ENCODE measurements at places on chromosomes 5 and 9.

DNA sequence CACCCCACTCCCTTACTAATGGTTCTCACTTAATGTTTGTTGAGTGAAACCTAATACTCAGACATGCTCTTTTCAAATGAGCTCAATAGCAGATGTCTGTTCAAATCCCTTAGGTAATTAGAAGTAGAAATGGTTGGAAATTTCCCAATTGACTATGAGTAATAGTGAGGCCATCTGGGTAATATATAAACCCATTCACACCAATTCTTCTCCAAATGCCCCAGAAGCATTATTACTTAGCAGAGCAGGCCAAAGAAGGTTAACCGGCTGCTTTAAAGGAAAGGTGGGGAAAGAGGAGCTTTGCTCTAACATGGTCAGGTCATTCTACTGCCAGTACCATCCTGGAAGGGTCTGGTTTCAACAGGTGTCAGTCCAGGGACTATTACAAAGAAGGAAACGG lies 119.5 kb upstream of the MTAP start:
- DNase-seq, result no peak

DNA sequence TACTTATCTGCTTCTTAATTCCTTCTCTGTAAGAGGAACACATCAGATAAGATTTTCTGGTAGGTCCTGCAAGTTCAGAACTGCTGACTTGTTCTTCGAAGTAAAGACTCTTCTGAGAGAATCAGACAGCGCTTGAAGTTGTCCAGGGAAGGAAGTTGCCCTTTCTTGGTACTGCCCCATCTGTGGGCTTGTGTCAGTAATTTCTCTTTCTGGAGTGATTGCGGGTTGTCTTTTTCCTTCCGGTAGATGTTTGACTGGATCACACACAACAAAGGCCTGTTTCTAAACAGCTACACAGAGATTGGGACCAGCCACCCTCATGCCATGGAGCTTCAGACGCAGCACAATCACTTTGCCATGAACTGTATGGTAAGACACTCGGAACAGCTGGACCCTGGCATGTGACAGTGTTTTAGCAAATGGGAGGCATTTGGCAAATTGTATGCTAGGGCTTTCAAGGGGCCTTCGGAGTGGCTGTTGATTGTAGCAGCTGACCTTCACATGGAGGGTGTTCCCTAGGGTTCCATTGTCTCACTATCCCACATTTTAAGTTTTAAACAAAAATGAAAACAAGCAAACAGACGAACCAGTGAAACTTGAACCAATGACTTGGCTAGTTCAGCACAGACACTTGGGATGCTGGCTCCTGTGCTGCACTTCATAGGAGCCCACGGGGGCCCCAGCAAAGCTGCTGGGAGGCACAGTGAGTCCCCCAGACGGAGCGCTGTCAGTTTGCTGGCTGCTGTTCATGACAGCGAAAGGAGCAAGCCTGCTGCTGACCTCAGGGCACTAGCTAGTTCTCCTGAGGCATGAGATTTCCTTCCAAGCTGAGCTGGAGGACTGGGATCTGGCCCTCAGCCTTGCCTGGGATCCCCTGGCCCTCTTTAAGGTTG lies 149.9 kb downstream of the TRIO start:
- DNase-seq, result no peak

GRCh38 chr5:168683247-168683926 lies 104.2 kb upstream of the PANK3 start:
- peak; percentile 70 for DNase-seq

GRCh38 chr9:130933114-130934046 lies 5.7 kb downstream of the FIBCD1 start:
- no peak for DNase-seq

- DNase-seq, result peak; percentile 84
Observed at GRCh38 chr9:91424403-91425176, 958 bp upstream of the NFIL3 start.

DNA sequence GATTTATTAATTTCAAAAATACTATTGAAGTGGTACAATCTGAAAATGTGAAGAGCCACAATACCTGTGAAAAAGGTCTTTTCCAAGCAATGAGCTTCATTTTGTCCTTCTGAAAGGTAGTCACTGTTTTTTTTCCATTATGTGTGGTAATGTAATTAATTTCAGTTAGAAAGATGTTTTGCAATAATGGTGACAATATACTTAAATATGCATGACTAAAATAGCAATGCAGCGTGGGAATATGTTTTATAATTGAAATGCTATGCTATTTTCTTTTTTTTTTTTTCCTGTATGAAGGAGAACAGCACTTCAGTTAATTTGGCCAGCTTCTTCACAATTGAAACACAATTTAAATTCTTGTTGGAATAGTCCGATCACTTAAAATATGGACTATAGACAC lies 41.9 kb downstream of the NPR3 start:
- DNase-seq, result no peak

GRCh38 chr9:95099321-95100070 lies 218.0 kb downstream of the FANCC start:
- no peak for DNase-seq

DNA sequence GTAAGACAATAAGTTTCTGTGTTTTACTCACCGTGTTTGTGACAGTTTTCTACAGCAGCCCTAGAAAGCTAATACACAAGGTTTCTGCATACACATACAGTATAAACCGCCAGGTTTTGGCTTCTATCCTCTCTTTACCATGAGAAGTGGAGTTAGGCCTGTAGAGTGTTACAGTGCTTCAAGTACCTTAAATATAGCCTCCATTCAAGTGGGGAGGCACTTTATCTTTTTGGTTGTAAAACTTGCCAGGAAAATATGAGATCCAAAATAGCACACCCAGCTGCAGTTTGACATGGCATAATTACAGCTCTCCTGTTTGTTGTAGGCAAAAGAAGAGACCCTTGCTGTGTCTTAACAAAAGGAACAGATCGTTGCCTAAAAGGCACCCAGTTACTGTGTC lies 90.3 kb upstream of the PTPN3 start:
- no peak for DNase-seq

DNA sequence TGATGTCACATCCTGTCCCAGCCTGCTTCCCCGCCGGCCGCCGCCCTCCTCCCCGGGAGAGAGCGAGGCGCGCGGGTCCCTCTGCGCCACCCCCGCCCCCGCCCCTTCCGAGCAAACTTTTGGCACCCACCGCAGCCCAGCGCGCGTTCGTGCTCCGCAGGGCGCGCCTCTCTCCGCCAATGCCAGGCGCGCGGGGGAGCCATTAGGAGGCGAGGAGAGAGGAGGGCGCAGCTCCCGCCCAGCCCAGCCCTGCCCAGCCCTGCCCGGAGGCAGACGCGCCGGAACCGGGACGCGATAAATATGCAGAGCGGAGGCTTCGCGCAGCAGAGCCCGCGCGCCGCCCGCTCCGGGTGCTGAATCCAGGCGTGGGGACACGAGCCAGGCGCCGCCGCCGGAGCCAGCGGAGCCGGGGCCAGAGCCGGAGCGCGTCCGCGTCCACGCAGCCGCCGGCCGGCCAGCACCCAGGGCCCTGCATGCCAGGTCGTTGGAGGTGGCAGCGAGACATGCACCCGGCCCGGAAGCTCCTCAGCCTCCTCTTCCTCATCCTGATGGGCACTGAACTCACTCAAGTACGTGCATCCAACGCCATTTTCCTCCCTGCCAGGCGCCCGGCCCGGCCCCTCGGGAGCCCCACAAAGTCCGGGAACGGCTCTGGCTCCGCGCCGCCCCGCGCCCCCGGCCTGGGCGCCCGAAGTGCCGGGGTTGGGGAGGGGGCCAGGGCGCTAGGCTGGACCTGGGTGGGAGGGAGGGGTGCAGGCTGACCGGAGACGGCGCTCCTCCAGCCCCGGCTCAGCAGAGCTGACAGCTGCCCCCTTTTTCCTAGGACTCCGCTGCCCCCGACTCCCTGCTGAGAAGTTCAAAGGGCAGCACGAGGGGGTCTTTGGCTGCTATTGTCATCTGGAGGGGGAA lies 12.0 kb upstream of the OLFM1 start:
- no peak for DNase-seq

DNA sequence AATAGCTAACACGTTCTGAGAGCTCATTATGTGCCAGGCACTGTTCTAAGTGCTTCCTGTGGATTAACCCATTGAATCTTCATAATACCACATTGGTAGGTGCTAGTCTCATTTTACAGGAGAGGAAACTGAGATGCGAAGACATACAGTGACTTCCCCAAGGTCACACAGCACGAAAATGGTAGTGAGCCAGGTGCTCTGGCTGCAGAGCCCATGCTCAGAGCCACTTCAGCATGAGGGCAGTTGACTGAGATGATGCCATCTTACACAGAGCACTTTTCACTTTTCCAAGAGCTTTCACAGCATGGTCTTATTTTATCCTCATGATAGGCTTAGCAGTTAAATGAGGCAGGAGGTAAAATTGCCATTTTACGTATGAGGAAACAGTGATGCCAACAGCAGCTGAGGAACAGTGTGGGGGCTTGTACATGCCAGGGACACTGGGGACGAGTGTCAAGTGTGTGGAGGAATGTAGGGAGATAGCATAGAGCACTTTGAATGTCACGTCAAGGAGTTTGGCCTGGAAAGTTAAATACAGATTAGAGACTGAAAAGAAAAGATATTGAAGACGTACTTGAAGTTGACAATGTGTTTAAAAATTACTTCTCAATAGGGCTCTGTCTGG lies 180.0 kb downstream of the KIF4B start:
- DNase-seq, result no peak

GRCh38 chr9:134297576-134297975 lies 28.7 kb upstream of the RXRA start:
- DNase-seq, result no peak

GRCh38 chr5:135018457-135018856 lies 15.6 kb downstream of the PITX1 start:
- DNase-seq, result no peak

DNA sequence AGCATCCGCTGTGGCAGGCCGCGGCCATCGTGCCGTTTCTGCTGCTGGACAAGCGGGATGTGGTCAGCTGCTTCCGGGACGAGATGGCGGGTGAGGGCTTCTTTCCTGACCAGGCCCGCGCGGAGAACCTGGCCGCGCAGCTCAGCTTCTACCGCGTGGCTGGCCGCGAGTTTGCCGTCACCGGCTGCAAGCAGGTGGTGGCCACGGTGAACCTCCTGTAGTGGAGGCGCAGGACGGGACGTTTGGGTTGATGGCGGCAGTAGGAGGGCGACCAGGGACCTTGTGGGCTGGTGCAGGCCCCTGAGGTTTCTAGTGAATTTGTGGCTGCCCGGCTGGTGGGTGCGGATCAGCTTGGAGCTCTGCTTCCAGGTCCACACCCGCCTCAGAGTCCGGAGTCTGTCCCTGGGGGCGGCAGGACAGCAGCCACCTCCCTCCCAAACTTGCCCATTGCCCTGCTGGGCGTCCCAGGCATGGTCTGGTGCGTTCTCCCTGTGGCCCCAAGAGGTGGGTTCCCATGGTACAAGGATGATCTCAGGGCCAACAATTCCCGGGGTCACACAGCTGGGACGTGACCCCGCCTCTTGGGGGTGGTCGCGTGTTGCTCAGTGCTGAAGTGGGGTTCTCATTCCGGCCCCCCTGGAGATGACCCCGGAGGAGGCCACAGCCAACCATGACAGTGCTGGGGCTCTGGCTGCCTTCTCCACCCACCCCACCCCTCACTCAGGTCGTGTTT lies 2.4 kb downstream of the TOR4A start:
- DNase-seq, result no peak

DNA sequence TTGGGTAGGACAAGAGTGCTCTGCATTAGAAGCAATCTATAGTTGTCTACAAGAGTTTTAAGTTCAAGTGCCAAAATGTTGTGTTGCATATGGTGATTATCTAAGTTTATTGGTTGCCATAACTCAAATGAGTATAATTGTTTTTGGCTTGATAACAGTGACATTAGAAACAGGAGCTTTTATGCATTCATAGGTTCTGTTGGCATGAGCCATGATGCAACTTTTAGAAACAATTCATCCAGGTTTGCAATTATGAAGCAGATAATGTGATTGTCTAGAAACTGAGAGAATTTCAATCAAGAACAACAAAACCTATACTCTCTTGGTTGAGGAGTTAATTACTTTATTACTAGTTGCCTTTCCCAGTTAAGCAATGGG lies 137.0 kb downstream of the PBX3 start:
- no peak for DNase-seq

DNA sequence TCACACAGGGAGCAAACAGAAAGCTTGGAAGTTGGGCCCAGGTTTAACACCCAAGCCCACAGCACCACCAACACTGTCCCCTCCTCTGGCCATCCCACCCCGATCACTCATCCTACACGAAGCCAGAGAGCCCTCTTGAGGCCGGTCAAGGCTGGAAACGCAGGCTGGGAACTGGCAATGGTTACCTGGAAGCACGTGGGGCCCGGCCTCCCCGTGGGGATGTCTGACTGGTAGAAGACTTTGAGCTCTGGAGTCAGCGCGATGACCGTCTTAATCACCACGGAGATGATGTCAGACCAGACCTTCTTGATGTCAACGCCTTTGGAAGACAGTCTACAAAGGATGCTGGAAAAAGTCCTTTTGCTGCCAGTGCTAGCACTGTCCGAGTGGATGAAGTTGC lies 104.1 kb downstream of the TTLL11 start:
- peak; percentile 42 for DNase-seq

DNA sequence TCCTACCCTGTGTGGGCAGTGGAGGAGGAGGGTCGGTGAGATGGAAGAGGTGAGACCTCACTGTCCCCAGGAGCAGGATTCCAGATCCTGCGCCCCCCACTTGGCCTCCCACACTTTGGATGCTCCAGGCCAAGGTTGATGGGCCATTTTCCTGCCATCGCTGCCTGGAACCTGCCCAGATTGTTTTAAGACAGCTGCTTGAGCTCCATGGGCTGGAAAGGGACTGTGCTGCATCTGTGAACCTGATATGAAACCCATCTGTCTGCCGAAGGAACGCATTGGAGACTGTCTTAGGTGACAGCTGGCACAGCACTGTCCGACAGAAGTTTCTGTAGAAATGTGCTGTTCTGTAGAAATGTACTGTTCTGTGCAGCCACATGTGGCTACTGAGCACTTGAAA lies 72.7 kb upstream of the SLC25A48 start:
- DNase-seq, result no peak

GRCh38 chr5:157487358-157487757 lies 27.3 kb downstream of the NIPAL4 start:
- no peak for DNase-seq

- no peak for DNase-seq
Observed at GRCh38 chr9:92749934-92750315, 14.7 kb downstream of the BICD2 start.

DNA sequence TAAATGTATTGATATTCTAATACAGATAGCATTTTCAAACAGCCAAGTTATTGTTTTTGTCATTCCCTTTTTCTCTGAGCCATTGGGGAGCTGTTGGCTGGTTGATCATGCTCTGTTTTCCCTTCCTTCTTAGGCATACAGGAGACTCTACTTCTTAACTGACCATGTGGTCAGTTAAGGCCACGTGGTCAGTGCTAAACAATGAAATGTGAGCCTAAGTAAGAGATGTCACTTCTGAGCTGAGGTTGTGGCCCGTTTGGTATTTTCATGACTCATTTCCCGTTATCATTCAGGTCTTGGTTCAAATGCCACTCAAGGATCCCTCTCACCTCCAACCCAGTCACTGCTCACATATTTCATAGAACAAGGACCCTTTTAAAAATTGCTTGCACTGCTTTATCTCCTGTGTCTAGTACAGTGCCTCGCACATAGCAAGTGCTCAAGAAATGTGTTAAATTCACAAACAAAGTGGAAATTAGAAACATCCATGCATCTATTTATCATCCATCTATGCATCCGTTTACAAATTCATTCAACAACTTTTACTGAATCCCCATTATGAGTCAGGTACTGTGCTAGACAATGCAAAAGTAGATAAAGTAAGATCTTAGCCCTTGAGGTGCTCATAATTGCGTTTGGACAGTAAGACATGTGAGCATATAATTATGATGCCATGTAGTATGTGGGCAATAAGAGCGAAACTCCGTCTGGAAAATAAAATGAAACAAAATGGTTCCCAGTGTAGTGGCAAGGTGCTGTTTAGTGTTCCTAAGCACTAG lies 50.7 kb downstream of the ARRDC3 start:
- no peak for DNase-seq
